ENCODE measurements at places on chromosomes 1 and 21. TPM values are rescaled to one million over a fixed set of nuclear protein-coding genes. Genes with fewer than 3 reads are reported as not detected.
A peak's percentile ranks its signal among the peaks of the same experiment; 100 is the strongest.

MIXL1 gene
- total RNA-seq = not detected

TNFRSF25 gene
- 2.0 TPM for total RNA-seq

- no peak for DNase-seq
Measured at GRCh38 chr21:25582888-25583287, 24.4 kb downstream of the MRPL39 start.

- DNase-seq = no peak
Measured at GRCh38 chr1:17892225-17892624, 137.1 kb downstream of the ACTL8 start.

GRCh38 chr1:9246841-9247785 lies 12.5 kb downstream of the H6PD start:
- no peak for DNase-seq

- DNase-seq = no peak
Measured at GRCh38 chr1:182337736-182338571, 53.6 kb downstream of the GLUL start.

DNA sequence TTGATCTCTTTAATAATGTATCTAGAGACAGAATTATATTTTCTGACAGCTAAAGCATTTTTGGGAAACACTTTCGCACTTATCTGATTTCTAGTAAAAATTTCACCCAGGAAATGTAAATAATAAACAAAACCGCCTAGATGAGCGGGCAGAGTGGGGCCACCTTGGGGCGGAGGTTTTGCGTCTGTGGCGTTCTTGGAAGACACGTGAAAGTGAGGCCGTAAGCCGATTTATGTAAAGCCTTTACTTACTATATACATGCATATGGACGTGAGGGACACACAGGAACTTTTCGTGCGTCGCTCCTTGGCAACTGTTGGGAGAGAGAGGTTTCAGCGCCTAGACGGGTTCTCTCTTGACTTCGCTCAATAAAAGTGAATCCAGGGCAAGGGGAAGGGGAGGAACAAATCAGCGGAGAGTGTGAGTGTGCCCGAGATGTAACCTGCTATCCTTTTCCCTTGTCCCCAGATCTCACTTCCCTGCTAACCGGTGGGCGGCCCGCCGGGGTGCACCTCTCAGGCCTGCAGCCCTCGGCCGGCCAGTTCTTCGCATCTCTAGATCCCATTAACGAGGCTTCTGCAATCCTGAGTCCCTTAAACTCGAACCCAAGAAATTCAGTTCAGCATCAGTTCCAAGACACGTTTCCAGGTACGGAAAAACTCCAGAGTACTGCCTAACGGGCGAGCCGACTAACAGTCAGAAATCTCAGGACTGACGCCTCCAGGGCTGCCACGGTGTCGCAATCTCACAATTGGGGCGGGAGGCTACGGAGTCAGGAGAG lies 1.7 kb downstream of the HLX start:
- peak; percentile 77 for DNase-seq

PCP4 gene
- not detected for total RNA-seq

BECN2 gene
- not detected for total RNA-seq

HAO2 gene
- not detected for total RNA-seq

CDK11B gene
- total RNA-seq = 10.5 TPM

DNA sequence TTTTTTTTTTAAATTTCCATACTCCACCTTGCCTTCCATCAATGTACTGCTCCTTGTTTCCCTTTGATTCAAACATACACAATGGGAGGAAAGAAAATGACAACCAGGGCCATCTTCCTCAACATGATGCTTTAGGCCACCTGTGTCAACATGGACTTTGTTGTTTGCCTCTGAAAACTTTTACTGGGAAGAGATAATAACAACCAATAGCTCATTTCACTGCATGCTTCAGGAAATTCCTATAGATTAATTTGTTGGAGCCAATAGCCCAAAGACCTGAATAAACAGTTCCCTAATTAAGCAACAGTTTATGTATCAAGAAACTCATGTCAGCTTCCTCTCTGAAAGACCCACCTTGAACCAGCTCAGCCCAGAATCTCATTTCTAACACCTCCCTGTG lies 3.2 kb downstream of the KRTAP15-1 start:
- no peak for DNase-seq

PDE4B gene
- 2.3 TPM for total RNA-seq

DNA sequence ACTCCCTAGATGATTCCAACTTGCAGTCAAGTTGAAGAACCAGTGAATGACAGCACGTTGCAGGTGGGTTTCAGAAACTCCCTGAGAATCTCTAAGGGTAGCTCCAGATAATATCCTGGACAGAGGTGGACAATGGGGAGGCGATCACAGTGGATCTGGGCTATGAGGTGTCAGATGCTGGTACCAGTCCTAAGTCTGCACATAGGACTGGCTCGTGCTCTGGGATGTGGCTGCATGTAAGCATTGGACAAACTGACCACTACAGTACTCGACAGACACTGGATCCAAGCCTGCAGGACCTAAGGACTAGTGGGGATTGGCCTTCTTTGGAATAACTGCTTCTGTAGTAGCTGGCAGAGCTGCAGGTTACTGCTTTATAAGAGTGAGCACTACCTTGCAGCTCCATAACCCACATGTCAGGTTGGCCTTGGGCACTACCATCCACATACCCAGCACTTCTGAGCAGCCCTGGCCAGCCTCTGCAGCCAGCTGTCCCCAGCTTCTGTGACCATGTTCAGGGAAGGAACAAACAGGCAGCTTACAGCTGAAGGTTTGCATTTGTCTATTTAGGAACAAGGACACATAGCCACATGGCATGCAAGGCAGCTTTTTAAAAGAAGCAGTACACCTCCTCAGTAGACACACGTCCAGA lies 33.2 kb upstream of the DNAH14 start:
- DNase-seq = no peak

PRR9 gene
- total RNA-seq = not detected

BSND gene
- total RNA-seq = not detected

MEX3A gene
- total RNA-seq = 0.90 TPM

S100B gene
- total RNA-seq = 1.2 TPM

PAPPA2 gene
- total RNA-seq = 15.9 TPM

DNA sequence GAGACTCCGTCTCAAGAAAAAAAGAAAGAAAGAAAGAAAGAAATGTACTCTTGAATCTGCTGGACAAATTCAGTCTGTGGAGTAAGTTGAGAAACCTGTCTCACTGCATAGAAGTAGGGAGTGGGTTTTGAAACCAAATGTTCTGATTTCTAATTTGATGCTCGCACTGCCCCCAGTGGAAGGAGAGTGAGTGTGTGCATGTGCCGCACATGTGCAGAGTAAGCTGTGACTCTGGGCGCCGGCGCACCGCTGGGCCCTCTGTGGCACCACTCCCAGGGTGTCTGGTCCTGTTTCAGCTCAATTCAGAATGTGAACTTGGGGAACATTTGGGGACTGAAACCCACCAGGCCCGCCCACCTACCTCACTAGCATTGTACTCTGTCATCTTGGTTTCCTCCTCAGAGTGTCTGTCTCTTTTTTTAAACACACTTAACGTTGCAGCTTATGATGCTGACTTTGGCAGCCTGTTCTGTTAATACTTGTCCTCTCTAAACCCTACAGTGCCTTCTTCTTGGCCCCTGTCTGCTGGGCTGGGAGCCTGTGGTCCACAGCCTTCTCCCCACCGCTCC lies 104.6 kb downstream of the CACNA1E start:
- DNase-seq = no peak

GRCh38 chr1:56505792-56506743 lies 73.3 kb downstream of the PLPP3 start:
- DNase-seq = no peak

GRCh38 chr1:53766831-53767405 lies 28.0 kb upstream of the GLIS1 start:
- DNase-seq = peak; percentile 69

DNA sequence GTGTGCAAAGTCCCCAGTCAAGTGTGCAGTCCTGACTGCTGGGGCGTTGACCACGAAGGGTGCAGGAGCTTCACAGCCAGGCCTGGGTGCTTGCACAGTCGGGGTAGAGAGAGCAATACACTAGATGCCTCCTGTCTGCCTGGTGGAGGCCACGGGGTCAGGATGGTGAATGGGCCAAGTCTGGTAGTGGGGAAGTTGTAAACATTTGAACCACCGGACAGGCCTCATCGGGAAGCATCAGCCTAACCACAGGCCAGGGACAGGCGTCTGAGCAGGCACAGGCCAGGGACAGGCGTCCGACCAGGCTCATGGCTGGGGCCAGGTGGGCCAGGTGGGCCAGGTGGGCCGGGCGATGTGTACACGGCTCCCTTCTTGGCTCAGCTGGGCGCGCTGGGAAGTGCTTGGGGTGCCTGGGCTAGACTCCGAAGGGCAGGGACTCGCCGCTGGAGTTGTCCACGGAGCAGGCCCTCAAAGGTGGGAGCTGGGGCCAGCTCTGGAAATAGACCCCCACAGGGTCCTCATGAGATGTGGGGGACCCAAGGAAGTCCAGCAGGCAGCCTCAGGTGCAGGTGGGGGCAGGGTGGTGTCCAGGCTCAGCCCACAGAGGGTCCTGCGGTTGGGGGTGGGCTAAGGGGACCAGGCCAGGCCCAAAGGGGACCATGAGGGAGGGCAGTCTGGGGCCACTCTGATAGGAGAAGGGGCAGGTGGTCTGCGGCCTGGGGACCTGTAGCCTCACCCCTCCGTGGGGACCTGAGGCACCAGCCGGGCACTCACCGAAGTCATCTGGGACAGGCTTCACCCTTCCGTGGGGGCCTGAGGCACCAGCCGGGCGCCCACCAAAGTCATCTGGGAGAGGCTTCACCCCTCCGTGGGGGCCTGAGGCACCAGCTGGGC lies 15.0 kb downstream of the COL6A1 start:
- no peak for DNase-seq

GRCh38 chr1:32714277-32714676 lies 11.7 kb upstream of the SYNC start:
- no peak for DNase-seq

DNA sequence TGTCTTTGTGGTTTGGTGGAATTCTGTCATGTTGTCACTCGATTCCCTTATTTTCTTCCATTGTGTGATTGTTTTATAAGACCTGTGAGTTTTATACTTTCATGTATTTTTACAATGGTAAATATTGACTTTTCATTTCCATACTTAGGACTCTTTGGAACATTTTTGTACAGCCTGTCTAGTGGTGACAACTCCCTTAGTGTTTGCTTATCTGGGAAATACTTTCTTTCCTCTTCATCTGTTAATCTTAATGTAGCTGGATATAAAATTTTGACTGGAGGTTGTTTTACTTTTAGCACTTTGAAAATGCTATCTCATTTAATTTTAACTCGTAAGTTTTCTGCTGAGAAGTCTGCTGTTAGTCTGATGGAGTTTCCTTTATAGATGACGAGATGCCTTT lies 310.5 kb downstream of the NUF2 start:
- no peak for DNase-seq

DNA sequence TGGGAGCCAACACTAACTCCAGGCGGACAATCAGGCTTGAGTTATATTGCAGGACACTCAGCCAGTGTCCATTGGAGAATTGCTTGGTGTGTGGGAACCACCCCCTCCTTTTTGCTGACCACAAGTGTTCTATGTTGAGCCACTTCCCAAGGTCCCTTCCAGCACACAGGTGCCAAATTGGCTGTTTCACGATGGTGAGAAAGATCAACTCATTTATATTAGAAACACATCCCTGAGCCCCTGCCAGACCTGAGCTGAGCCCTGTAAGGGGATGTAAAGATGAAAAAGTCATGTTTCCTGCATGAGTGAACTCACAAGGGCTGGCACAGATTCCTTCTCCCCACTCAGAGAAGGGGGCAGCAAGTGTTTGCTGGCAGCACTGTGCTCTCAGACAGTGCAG lies 96.5 kb downstream of the KCNN3 start:
- no peak for DNase-seq

- no peak for DNase-seq
Measured at GRCh38 chr21:45525910-45526306, 16.3 kb downstream of the SLC19A1 start.

DNA sequence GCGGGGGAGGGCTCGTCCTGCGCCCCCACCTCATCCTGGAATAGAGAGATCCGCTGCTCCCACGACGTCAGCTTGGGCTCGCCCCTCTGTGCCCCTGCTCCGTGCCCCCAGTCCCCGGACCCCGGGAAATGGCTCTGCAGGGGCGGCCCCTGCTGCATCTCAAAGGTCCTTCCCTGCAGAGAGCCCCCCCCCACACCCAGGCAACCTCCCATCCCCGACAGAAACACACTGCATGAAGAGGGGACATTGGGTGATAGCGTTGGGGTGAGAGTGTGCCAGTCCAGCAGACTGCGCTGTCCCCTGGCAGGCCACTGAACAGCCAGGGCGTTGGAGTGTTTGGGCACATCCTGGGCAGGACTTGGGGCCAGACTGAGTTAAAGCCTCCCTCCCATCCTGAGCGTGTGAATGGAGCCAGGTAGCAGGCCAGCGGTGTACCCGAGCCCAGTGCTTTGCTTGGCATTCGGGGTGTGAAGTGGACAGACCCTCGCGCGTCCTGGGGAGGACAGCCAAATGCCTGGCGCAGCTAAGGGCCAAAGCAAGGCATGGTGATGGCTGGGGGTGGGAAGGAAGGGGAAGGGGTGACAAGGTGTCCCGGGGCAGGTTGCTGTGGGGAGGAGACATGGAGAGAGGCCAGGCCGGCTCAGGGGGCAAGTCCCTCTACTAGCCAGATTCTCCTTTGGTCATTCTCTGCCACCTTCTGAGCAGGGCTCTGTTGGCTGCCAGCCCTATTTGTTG lies 633 bp upstream of the ETNK2 start:
- DNase-seq = no peak

DNA sequence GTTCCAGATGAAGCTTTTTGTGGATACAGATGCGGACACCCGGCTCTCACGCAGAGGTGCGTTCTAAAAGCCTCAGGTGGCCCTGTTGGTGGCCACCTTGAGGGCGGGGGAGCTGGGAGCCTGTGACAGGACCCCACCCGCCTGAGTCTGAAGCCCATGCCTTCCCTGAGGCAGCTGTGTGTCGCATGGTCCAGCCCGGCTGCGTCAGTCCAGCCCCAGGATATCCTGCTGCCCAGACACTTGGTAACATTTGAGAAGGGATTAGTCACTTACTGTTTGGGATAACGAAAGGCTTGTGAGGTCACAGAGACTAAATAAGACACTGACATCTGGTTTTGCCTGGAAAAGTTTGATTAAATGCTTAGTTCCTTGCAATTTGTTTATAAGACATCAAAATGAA lies 68.9 kb downstream of the UCK2 start:
- peak; percentile 85 for DNase-seq

DNA sequence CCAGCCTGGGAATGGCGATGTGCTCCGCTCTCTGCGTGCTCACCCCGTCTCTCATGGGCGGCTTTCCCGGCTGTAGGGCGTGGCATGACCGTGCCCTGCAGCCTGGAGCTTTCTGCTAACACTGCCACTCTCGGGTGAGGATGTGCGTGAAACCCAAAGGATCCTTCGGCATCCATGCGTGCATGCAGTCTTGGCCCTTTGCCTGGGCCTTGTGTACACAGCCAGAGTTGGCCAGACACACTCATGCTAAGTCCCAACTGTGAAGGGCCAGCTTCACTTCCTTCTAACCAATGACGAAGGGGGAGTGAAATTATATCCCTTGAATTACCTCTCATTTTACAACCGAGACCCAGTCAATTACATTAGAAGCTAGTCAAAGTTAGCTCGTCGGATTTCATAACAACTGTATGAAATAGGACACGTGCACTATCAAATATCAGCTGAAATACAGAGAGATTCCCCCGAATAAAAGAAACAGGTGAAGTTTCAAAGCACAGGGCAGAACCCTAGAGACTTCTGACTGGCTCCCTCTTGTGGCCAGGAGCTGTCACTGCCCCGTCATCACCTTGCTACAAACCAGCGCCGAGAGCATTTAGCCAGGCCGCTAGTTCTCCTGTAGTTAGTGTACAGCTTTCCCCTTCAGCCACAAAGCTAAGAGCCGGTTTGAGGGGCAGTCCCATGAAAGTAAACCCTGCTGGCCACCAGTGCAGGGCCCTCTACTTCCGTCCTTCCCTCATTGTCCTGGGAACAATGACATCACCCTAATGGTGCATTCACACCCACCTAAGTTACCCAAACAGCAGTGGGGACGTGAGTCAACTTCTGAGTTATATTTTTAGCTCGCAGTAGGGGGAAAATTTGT lies 63.4 kb upstream of the COA6 start:
- peak; percentile 59 for DNase-seq

CYP4X1 gene
- 3.3 TPM for total RNA-seq

Data from fibroblast of the aortic adventitia (primary cell).